NCI-H1105 (cell line): ENCODE measurements at places on chromosomes 6 and 20.
A peak's percentile ranks its signal among the peaks of the same experiment; 100 is the strongest.

DNA sequence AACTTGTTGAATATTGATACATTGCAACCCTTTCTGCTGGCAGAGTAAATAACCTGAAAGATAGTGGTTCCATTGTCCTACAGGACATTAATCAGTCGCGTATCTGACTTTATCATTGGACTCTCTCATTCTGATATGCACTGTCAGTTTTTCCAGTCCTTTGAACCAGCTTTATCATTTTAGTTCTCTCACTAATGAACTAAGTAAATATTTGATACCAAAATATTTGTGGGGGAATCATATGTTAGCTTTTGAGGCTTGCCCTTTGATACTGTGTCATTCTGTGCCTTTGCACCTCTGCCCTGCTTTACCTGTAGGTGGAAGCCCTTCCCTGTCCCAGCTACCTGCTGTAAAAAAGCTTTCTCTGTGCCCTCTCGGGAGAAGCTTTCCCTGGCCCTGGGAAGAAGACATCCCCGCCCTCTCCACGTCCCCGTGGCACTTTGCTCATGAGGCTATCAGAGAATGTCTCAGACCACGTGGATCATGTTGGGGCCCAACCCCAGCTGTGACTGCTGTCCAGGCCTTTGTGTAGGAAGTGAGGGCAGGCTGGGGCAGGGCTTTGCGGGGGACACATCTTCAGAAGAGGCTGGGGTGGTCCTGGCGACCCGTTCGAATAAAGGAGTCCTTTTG lies 117.8 kb upstream of the NXT1 start:
- DNase-seq = no peak

DNA sequence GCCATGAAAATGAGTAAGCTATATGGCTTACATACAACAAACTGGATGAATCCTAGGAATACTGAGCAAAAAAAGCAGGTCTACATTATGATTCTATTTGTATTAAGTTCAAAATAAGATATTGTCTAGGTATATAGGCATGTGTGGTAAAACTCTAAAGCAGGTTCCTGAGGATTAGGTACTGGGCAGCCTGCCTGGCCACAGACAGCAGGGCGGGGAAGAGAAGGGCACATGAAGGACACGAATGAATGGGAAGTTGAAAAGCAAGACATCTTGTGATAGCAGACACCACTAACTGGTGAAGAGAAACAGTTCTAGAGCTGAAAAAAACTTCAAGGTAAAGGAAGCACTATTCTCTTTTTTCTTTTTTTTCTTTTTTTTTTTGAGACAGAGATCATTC lies 72.6 kb upstream of the SLC4A11 start:
- no peak for DNase-seq

DNA sequence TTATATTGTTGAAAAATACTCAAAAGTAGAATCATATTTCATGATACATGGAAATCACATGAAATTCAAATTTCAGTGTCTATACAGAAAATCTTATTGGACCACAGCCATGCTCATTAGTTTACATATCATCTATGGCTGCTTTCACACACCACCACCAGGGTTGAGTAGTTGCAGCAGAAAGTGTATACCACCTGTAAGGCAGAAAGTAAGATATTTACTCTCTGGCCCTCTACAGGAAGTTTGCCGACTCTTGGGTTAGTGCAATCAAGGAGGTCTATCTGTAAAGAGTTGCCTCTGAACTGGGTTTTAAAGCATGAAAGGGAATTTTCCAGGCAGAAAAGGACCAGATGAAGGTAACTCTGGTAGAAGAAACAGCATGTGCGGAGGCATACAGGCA lies 432.3 kb downstream of the DHX35 start:
- DNase-seq = no peak

DNA sequence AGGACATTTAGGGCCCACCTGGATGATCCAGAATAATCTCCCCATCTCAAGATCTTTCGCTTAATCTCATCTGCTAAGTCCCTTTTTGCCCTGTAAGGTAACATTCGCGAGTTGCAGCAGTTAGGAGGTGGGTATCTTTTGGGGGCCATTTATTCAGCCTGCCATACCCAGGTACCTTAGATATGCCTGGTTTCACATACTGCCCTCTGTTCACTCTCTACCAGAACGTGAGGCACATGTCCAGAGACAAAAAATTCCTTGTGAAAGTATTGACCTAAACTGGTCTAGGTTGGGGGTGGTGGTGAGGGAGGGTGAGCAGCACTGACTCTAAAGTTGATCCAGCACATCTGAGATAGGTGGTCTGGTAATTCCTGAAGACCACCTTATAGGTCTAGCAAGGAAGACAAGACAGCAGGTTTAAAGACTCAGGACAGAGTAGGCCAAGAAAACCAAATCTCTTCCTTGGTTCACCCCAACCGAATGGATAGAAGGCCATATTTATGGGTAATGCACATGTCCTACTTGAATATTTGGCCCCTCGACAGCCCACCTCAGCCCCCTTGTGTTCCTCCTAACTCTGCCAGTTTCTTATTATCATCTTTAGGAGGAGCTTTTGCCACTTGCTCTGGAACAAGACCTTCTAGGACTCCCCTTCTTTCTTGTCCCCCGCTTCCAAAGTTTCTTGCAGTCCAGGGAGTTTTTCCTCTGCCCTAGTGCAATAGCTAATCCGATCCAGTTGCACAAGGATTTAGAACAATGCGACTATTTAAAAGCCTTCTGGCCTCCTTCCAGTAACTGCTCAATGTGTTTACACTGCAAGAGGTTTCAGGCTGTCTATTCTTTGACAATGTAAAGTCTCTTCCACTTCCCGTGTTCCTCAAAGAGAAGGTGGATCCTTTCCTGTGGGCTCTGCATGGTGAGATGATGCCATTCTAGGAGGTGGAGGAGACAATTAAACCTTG lies 213.0 kb upstream of the LAMP5 start:
- peak; percentile 45 for DNase-seq

GRCh38 chr6:26437550-26437949 lies 2.8 kb upstream of the BTN3A3 start:
- no peak for DNase-seq

DNA sequence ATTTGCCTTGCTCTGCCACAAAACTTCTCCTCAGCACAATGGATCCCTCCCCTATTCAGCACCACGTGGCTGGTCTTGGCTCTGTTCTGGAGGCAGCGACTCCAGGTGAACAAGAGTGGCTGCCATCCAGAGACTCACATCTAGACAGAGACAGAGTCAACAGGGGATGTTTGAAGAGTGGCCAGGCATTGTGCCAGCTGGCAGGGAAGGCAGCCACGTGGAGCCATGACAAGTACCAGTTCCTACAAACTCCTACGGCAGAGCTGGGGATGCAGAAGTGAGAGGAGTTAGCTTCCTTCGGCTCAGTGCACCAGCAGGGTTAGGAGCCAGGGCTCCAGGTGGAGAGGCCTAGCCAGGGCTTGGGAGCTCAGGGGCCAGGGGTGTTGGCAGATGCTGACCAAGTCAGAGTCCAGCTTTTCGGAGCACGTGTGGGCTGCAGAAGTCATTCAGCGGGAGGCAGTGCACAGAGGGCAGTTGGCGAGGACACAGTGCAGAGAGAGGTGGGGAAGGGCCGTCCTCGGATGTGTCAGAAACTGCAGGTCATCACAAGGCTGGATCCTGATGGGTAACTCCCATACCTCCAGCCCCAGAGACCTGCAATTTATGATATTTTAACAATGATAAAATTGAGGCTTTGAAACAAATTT lies 171.7 kb upstream of the PDE10A start:
- peak; percentile 99 for DNase-seq

DNA sequence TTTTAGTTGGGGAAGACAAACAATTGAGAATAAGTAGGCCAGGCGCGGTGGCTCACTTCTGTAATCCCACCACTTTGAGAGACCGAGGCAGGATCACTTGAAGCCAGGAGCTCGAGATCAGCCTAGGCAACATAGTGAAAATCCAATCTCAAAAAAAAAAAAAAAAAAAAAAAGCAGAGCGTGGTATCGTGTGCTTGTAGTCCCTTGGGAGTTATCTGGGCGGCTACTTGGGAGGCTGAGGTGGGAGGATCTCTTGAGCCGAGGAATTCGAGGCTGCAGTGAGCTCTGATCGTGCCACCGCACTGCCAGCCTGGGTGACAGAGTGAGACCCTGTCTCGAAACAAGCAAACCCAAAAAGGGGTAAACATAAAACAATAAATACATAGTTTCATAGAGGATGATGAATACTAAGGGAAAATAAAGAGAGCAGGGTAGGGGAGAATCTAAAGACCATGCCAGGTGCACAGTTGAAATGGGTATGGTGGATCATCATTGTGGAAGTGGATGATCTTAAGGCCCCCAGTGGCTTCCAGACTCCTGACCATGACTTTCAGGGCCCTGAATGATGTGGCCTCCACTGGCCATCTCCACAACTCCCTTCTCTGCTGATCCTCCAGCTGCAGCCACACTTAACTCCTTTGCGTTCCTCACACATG lies 947 bp downstream of the POFUT1 start:
- DNase-seq = no peak

DNA sequence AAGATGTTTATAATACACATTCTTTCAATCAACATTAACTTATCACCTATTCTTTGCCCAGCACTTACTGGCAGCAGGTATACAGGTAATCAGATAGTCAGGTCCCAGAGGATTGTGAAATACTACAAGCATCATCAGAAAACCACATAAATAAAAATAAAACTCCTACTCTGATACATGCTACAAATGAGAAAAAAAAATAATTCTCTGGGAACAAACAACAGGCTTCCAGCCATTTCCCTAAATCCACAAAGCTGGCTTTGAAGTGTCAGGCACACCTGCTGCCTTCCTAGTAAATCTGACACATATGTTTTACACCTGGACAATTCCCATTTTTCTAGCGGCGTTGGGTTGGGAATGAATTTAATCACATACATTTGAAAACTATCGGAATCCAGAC lies 384.5 kb upstream of the CDH4 start:
- no peak for DNase-seq

- DNase-seq = no peak
Observed at GRCh38 chr6:55734256-55734655, 141.1 kb downstream of the BMP5 start.

DNA sequence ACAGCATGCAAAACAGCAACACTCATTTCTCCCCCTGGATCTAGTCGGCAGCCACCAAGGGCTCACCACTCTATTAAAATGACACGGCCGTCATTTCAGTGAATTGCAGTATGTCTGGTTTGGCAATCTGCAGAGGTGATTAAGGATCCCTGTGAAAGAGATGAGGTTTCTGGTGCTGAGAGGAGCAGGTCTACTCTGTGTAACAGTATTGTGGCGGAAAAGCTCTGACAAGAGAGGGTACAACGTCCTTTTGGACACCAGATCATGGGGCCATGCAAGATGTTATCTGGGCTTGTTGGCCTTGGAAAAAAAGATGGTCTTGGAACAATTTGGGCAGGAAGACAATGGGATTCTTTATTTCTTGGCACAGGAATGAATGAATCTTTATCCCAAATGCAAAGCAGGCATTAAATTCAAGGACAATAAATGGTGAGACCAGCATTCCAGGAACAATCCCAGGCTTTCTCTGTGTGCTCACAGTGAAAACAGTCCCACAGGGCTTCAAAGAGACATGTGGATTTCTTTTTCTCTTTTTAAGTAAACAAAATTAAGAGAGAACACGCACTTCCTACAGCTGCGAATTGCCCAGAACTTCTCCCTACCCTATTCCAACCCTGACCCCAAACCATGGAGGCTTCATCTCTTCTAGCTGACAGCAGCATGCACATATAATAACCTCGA lies 33.7 kb upstream of the ADGRF1 start:
- DNase-seq = no peak

DNA sequence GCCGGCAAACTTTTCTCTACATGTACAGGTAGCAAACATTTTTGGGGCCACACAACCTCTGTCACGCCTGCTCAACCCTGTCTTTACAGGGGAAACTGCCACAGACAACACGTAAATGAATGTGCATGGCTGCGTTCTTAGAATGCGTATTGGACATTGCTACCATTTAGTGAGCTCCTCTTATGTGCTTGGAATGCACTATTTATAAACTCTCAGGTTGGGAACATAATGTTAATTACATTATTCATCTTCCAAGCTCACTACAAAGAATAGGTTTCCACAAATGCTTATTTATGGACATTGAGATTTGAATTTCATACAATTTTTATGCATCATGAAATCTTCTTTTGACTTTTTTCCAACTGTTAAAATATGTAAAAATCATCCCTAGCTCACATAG lies 92.0 kb upstream of the RPS6KA2 start:
- no peak for DNase-seq

DNA sequence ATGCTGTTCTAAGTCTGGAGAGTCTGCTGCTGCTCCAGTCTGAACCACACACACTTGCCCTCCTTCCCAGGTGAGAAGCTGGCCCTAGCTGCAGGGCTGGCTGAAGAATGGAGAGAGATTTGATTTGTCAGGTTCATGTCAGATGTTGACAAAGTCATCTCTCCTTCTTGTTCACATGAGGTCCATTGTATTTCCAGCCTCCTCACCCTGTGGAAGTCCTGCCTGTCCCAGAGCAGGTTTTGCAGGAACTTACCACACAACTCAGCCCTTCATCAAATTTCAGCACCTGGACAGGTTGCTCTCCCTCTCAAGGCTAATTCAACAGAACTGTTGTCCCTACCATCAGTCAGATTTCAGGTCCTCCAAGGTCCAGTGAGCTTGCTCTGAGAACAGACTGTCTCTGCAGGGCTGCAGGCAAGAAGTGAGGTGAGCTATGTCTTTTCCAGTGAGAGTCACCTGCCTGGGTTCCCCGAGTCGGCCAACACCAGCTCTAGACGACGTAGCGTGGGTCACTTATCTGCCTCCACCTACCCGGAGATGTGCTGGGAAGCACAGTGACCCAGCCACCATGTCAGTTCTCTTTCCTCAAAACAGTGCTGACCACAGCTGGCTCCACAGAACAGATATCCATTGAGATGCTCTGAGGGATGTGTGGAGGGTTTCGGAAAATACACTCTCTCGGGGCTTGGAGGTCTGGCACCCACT lies 58.0 kb upstream of the CD93 start:
- no peak for DNase-seq

- no peak for DNase-seq
Observed at GRCh38 chr20:7736336-7736735, 203.9 kb downstream of the HAO1 start.

DNA sequence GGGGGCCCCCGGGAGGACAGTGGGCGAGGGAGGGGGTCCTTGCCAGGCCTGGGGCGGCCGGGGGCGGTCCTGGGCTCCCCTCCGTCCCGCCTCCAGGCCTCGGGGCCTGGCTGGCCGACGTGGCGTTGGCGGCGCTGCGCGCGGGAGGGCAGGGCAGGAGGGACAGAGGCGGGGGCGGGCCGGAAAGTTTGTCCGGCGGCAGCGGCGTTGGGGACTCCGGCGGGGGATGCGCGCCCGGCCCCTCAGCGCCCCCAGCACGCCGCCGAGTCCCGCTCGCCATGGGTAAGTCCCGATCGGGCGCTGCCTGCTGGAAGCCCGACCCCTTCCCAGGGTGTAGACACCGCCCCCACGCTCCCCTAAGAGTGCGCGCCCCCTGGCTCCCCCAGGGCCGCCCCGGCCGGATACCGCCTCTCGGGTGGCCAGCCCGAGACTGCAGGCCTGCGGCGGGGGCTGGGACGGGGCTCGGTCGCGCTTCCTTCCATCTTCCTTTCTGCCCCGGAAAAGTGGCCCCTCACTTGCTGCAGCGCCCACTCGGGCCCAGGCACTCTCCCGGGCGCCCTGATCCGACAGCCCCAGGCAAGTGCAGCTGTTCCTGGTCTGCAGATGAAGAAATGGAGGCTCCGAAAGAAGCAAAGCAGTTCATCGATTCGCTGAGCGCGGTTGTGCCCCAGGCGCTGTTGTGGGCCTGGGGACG lies at the start of gene SLC2A10:
SLC2A10 (plus strand) TSS at position 191 of the 694 bp plus-strand sequence; CDS start at position 279, 88 bp downstream.
- no peak for DNase-seq
